ENCODE measurements at places on chromosomes 1 and 21.

- no peak for DNase-seq
Observed at GRCh38 chr1:8560611-8561544, 243.0 kb downstream of the SLC45A1 start.

- no peak for DNase-seq
Observed at GRCh38 chr1:104726917-104727316, 977.2 kb downstream of the AMY1C start.

DNA sequence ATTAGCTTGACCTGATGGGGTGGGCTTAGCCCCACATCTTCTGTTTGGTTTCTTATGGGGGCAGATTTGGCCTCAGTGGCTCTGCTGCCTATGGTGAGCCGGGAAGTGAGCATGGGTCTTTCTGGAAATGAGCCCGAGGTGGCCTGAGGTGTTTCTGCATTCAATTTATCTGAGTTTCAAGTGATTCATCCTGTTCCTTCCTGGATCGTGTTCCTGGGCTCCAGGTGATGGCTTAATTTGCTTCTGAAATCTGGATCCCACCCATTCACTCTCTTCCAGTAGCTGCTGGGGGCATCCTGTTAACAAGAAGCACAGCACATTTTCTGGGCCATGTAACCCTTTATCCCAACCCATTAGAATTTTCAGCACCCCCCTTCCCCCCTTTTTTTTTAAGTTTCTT lies 324.6 kb downstream of the CAMTA1 start:
- no peak for DNase-seq

- no peak for DNase-seq
Observed at GRCh38 chr1:37391211-37392011, 83.0 kb upstream of the ZC3H12A start.

Data from activated naive CD4-positive, alpha-beta T cell treated with Interleukin-2 at 50 U/mL for 16 hours (primary cell).